ENCODE measurements at places on chromosomes 4 and X.

DNA sequence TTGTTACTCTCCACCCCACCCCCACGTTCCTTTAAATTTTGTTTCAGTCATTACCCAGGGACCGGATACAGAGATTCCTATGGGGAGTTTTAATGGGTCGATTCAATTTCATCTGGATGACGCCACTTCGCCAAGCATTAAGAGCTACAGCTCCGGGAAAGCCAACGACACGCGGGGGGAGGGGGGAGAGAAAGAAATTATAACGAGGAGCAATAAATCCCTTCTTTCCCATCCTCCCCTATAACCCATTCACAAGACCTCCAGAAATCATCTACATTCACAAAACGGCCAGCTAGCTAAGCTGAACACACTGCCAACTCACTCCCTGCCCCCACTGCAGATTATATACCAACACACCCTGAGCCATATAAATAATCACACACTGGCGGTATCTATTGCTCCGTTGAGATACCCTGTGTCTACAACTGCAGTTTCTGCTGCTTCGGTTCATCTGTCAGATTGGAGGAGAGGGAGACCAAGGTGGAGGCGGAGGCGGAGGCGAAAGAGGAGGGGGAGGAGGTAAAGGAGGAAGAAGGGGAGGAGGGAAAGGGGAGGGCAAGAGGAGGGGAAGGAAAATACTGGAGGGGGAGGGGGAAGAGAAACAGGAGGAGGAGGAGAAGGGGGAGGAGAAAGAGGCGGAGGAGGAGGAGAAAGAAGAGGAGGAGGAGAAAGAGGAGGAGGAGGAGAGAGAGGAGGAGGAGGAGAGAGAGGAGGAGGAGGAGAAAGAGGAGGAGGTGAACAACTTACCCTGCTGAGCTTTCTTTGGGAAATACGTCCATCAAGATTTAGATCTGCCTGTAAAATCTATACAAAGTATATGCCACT, 113.9 kb upstream of the VAMP7 start:
- DNase-seq: peak; percentile 47

DNA sequence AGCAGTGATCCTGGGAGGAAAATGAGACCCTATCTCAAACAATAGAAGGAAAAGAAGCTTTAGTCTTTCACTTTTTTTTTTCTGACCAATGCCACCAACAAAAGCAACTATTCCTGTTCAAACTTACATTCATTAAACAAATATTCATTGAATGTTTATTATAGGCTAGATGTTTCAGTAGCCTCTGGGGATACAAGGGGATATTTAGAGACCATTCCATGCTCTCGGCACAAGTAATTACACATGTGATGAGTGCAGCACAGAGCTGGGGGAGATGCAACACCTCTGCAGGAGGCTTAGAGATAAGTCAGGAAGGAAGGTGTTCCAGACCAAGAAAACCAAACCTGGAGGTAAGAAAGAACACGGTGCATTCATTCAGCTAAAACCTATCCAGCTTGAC, 68.3 kb downstream of the PALLD start:
- no peak for DNase-seq

DNA sequence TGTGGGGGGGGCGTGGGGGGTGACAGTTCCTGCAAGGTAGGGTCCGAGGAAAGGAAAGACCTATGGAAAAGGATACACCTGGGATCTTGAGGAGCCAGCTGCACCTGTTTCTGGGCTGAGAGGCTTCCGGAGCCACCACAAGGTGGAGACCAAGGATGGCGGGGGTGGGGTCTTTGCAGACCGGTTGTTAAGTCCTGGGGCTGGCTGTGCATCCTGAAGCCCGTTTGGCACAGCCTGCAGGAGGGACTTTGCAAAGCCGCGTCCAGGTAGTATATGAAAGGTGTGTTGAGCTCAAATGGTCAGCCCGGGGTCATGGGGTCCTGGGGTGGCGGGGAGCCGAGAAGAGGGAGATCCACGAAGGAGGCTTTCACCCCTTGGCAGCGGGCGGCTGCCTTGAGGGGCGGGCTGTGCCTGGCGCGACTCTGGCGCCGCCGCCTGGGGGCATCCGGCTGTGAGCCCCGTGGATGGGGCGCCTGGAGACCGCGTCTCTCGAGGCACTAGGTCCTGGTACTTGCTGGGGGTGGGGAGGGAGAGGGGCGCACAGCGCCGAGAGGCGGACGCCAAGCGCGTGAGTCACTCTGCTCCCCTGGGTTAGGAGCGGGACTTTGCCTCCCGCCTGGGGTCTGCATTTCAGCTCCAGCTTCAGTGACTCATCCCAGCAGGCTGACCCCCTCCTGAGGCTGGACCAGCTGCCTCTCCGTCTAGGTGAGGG, 58.2 kb upstream of the DYNLT3 start:
- no peak for DNase-seq

- no peak for DNase-seq
These were observed 31.6 kb downstream of the PTTG2 start for GRCh38 chr4:37991623-37992410.

DNA sequence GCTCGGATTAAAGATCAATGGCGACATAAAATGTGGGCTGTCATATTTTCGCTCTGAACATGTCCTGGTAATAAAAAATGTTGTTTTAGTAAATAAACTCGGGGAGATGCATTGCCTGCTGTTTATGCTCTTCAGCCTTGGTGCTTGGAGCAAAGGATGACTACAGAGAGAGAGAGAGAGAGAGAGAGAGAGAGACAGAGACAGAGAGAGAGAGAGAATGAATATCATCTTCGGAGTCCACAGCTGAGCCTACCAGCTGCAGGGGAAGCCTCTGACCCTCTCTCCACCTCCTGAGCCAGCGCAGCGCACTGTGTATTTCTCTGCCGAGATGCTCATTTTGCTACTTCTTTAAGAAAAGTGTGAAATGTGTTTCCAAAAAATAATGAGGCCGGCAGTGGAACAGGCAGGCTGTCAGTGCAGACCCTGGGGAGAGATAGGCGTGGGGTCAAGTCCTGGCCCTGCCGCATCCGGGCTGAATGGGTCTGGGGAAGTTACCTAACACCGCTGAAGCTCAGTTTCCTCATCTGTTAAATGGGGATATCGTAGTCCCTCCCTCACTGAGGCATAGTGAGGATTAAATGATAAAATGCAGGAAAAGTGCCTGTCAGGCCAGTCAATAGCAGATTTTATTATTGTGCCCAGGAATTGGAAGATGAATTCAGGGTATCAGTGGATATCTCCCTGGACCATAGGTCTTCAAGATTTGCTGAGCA, 58.5 kb upstream of the LGI2 start:
- DNase-seq: no peak

DNA sequence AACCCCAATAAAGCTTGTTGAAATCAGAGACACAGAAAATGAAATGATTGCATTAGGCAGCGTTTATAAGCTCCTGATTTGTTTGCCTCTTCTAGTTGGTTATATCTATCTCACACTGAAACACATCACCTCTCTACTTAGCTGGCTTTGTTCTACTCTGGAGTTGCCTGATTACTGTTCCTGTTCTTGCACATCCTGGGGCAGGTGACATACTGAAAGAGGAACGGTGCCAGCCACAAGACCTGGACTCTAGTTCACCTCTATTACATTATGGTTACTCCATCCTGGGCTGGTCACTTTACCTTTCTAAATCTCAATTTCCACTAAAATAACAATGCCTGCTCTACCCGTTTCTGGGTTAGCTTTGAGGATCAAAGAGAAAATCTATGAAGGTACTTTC, 47.9 kb downstream of the TRIM2 start:
- DNase-seq: no peak

DNA sequence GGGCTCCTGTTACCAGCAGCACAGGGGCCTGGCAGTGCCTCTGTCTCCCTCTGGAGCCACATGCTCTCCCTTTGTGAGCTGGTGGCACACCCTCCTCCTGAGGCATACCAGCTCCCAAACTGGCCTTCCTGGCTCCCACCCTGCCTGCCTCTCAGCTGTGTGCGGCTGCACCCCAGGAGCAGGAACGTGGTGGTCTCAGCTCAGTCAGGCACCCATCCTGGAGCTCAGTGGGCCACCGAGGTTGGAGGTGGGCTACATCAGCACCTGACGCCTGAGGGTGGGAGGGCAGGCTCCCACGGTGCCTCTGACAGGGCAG, 85.9 kb upstream of the NKX1-1 start:
- DNase-seq: no peak

- DNase-seq: peak; percentile 71
These were observed 7.2 kb downstream of the TBC1D14 start for GRCh38 chr4:6916587-6917460.

DNA sequence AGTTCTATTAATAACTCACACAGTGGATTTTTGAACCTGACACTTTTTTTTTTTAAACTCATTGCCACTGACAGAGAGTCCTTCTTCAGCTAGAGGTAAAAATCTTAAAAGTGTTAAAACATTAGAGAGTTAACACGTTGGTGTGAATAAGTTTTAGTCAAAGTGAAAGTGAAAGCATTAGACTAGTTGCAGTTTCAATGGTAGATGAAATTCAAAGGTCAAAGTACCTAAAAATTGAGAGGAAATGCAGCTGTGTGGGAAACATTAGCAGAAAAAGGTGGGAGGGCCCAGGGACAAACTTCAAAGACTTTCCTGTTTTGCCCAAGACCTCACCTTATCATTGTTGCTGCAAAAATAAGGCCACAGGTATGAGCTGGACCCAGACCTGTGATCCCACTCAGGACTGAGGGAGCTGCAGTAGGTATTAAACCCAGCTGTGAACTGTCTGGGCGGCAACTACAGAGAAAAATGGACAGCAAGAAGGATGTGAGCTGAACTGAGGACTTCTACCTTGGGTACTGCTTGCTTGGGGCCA, 17.6 kb upstream of the GABRA4 start:
- DNase-seq: no peak

- no peak for DNase-seq
These were observed 100.8 kb downstream of the DCK start for GRCh38 chr4:71094201-71094600.

DNA sequence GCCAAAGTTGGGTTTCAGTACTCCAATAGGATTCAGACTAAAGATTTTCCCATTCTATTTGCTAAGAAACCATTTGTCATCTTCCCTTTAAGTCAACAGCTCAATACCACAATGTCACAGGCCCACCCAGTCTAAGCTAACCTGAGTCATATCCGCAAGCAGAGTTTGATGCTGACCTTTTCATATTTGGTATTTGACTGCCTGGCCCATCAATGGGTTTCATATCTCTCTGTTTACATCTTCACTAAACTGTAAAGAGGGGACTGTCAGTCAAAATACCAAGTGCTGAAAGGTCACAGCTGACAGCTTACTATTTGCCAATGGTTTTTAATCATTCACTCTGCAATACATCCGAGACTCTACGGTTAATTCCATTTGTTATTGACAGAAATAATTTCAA, 707.5 kb upstream of the ACTRT1 start:
- no peak for DNase-seq

DNA sequence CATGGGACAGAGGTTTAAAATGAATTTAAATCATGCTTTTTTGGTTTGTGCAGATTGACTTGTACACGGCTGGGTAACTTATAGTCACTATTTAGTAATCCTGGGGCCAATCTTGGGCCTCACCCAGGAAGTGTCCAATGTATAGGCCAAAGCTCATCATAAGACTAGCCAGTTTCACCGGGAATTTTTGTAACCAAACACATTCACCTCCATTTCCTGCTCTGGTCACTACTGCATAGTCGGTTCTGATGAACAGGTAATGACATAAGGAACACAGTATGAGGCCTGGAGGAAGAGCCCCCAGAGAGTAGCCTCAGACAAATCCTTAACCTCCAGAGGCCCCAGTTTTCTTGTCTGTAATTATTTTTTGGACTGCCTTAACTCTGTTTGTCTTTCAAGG, 81.9 kb downstream of the HPRT1 start:
- no peak for DNase-seq

GRCh38 chr4:18540349-18540748, 518.8 kb upstream of the LCORL start:
- DNase-seq: no peak

DNA sequence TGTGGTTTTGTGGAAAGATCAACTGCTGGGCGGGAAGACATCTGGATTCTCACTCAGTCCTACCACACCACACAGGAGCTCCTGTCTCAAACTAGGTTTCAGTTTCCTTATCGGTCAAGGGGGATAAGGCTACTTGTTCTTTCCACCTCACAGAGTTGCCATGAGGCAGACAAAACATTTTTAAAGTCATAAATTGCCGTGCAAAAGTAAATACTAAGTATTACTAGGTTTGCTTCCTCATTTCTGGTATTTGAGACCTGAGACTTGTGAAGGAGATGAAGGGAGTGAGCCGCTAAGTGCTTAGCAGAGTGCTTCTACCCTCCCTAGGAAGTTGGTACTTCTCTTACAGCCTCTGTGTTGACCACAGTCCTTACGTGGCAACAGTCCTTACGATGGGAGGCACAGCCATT, 1.5 kb downstream of the LAP3 start:
- DNase-seq: no peak

- no peak for DNase-seq
These were observed 39.7 kb upstream of the VCX3B start for GRCh38 chrX:8424912-8425311.

DNA sequence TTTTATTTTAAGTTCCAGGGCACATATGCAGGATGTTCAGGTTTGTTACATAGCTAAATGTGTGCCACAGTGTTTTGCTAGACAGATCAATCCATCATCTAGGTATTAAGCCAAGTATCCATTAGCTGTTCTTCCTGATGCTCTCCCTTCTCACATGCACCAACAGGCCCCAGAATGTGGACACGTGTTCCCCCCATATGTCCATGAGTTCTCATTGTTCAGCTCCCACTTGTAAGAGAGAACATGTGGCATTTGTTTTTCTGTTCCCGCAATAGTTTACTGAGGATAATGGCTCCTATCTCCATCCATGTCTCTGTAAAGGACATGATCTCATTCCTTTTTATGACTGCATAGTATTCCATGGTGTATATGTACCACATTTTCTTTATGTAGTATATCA, 374.8 kb upstream of the FAT1 start:
- no peak for DNase-seq

- no peak for DNase-seq
These were observed 130.2 kb downstream of the ELOVL6 start for GRCh38 chr4:110068248-110068647.

GRCh38 chr4:80434238-80434637, 98.7 kb downstream of the CFAP299 start:
- DNase-seq: no peak

GRCh38 chr4:128287141-128287870, at the start of gene PGRMC2:
Gene PGRMC2 (minus strand): TSS chr4:128287813. CDS start chr4:128287790, 23 bp downstream.
- no peak for DNase-seq

DNA sequence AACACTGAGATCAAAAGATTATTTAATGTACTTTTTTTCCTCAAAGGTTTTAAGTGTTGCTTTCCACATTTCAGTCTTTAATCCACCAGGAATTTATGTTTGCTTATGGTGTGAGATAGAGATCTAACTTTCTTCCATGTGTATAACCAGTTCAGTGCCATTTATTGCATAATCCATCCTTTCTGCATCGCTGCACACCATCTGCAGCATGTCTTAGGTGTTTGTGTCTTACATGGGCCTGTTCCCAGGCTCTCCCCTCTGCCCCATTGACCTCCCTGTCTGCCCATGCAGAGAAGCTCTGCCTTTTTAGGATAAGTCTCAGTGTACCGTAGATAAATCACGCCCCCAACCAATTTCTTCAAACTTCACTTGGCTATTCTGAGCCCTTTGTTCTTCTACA, 30.3 kb downstream of the NSDHL start:
- no peak for DNase-seq

DNA sequence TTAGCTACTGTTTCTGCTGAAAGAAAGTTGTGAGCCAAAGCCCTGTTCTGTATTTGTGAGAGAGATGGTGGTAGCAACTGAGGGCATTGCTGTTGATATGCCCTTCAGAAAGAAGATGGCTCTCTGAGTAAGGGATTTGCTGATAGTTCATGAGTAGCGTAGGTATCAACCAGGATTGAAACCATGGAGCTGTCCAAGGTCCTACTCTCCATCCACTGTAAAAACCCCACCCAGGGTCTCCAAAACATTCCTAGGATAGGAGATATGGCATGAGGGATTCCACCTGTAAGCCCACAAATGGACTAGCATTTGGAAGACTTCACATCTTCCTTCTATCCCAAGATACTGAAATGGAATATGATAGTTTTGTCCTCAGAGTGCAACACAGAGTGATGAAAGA, 277.1 kb upstream of the PRKX start:
- DNase-seq: no peak
